ENCODE measurements at places on chromosomes 4 and X.

DNA sequence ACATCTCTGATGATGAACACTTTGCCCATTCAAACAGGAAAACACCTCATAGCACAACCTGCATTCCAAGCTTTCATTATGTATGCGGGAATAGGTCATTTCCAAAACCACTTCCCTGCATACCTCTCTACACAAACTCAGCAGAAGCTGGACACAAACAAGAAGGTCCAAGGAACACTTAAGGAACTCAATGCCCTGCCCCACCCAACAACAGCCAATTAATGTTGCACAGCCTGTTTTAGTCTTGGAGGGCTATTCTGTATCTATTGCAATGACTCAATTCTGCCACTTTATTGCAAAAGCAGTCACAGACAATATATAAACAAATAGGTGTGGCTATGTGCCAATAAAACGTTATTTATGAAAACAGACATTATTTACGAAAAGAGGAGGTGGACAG lies 16.7 kb downstream of the OPHN1 start:
- DNase-seq = no peak

DNA sequence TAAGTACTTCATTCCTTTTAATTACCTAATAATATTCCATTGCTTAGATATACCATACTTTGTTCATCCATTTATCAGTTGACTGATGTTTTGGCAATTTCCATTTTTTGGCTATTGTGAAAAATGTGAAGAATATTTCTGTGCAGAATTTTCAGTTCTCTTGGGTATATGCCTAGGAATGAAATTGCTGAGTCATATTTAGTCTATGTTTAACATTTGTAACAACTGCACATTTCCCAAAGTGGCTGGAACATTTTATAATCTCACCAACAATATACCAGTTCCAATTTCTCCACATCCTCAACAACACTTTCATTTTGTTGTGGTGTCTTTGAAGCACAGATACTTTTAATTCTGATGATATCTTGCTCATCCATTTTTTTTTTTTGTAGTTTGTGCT lies 215.5 kb downstream of the PDGFC start:
- no peak for DNase-seq

- no peak for DNase-seq
Observed at GRCh38 chr4:153825126-153825525, 36.2 kb upstream of the SFRP2 start.

DNA sequence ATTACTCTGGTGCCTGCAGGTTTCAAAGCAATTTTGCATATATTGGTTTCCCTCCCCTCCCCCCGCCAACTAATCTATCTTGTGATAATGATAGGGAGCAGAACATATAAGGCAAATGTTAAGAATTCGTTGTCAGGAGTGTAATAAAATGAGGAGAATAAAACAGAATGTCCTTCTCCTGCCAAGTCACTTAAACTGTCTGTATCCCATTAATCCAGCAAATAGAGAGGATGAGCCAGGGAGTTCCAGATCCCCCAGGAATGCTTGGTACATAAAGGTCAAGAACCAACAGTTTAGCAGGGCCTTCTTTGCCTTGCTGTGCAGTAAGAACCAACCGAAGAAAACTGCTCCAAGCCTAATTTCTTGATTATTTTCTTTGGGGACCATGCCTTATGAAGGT lies 141.4 kb downstream of the AMELX start:
- no peak for DNase-seq

DNA sequence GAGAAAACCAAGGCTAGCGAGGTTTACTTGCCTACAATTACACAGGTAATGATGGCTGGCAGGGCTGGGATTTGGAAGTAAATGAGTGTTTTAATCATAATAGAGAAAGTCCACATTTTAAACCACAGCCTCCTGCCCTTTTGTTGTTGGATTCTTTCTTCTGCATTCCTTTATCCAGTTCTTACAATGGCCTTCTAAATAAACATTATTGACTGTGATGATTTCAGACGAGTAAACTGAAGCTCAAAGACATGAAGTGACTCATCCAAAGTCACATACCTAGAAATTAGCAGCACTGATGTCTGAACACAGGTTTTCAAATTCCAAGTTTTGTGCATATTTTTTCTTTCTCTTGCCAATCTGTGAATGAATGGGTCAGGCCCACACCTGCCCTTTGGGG lies 51.2 kb upstream of the C1QTNF7 start:
- DNase-seq = no peak

GRCh38 chrX:40127052-40127451 lies 29.3 kb upstream of the BCOR start:
- no peak for DNase-seq

GRCh38 chr4:38086849-38087226 lies 126.6 kb downstream of the PTTG2 start:
- DNase-seq = no peak

- DNase-seq = no peak
Observed at GRCh38 chr4:174274436-174274835, 9.0 kb downstream of the FBXO8 start.

DNA sequence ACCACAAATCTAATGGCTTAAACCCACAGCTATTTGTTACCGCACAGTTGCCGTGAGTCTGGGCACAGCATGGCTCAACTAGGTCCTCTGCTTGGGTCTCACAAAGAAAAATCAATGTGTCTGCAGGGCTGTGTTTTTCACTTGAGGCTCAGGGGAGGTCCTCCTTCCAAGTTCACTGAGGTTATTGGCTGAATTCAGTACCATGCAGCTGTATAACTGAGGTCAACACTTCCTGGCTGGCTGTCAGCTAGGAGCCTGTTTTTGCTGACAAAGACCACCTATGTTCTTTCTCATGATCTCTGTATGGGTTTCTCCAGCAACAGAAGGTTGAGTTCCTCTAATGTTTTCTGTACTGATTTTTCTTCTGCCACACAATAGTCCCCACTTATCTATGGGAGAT lies 736.7 kb upstream of the PRKX start:
- no peak for DNase-seq

DNA sequence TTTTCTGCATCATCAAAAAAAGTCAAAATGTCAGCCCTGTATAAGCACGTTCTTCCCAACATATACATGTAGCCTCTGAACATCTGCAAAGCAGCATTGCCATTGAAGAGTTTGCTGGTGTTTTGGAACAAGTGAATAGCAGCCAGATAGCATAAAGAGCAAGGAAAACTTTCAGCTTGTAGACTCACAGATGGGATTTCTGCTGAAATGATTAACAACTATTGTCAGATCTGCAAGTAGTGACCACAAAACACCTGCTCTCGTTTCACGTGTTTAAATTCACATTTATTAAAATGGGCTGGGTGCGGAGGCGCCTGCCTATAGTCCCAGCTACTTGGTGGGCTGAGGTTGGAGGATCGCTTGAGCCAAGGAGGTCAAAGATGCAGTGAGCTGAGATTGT lies 123.7 kb downstream of the SPRY1 start:
- DNase-seq = no peak
